ENCODE measurements at places on chromosomes 3 and 15. TPM values are rescaled to one million over a fixed set of nuclear protein-coding genes. Genes with fewer than 3 reads are reported as not detected.
A peak's percentile ranks its signal among the peaks of the same experiment; 100 is the strongest.

- no peak for DNase-seq
Observed at GRCh38 chr3:107870943-107871638, 219.7 kb downstream of the CD47 start.

DNA sequence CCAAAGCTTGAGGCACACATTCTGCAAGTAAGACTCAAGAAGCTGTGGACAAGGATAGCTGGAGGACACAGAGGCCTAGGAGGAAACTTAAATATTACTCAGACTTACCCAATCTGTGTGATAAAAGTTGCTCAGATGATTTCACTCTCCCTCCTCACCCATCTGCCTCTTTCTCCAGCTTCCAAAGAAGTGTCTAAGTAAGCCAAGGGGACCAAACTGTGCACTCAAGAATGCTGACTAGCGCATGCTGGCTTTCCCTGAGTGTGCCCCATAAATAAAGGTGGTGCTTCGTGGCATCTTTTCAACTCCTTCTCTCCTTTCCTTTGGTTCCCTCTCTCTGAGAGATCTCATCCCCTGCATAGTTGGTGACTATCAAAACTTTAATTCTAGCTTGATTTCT is 211.0 kb upstream of the LMCD1 start:
- no peak for DNase-seq

- DNase-seq, result no peak
Observed at GRCh38 chr3:34183611-34184340, 385.3 kb downstream of the PDCD6IP start.

- no peak for DNase-seq
Observed at GRCh38 chr3:135915206-135915605, 50.3 kb upstream of the PPP2R3A start.

DNA sequence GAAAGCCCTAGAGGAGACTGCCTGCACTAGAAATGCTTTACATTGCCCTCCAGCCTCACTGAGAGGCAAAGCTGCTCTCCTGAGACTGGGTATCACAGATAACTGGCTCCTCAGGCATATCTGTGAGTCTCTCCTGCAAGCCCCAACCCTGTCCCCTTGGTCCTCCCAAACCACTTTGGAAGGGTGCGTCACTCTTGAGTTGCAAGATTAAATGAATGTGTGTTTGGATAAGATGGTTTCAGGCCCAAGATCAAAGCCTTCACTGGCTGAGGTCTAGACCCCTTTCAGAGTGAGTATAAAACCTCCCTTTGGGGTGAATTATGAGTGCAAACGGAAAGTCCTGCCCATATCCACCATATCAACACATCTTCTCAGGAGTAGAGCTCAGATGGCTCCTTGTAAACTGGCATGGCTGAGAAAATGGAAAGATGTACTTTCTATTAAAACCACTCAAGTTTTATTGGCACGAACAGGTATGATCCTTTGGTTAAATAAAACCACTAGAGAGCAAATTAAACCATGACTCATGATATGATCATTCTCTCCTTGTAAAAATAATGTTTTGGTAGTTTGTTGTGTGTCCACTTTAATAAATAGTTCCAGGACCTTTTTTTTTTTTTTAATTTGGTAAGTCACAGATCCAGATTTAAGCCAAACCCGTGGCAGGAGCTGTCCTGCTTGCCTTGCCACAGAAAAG is 164.0 kb downstream of the CHST2 start:
- peak; percentile 23 for DNase-seq

DNA sequence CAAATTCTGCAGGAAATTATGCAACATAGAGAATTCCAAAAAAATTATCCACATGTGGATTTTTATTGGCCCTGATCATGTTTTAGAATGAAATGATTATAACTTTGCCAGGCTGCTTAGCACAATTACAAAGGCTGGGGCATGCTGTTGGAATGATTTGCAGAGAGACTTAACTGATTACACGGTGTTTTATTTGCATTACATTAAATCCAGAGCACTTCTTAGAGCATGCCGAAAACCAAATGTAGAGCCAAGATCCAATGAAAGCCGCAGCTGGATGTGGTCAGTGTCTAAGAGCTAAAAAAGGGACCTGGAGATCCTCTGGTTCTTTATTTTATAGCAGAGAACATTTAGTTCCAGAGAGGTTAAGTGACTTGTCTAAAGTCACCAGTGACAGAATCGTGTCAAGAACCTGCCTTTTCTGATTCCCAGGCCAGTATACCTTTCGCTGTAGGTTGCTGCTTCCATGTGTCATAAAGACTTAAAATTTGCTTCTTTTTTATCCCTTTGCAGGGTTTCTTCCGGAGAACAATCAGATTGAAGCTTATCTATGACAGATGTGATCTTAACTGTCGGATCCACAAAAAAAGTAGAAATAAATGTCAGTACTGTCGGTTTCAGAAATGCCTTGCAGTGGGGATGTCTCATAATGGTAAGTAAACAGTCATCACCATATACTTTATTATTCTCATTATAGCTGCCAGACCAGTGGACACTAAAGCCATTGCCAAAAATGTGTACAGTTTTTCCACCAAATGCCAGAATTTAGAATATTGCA is 92.0 kb upstream of the TSEN2 start:
- DNase-seq, result no peak

DNA sequence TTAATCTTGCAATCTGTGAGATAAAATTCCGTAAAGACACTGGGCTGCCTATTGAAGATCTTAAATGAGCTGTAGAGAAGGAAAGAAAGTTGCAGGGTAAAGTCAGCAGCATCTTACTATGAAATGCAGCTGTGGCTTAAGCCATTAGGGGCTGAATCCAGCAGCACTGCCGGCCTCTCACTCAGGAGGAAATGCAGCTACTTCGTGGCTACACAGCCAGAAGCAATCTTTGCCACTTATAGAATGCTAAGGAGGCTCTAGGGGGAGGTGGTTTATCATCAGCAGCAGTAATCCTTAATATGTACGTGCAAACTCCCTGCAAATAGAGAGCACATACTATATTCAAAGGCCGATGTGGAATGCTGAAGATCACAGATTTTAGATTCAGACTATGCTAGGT is 19.1 kb upstream of the MCTP2 start:
- DNase-seq, result no peak

DNA sequence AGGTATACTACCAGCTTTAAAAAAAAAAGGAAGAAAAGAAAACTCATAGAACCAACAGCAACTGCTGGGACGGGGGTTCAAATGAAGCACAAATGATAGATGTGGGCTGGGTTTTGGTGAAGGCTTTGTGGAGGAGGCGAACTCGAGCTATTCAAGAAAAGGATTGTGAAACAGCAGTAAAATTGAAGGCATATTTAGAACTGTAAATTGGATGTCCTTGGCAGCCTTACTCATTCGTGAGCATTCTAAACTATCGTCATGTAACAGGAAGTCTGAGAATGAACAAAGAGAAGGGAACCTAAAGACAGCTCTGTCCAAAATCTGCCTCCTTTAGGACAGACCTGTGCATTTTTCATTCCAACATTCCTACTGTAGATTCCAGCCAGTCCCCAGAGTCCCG is 97.8 kb downstream of the LARS2 start:
- no peak for DNase-seq

DNA sequence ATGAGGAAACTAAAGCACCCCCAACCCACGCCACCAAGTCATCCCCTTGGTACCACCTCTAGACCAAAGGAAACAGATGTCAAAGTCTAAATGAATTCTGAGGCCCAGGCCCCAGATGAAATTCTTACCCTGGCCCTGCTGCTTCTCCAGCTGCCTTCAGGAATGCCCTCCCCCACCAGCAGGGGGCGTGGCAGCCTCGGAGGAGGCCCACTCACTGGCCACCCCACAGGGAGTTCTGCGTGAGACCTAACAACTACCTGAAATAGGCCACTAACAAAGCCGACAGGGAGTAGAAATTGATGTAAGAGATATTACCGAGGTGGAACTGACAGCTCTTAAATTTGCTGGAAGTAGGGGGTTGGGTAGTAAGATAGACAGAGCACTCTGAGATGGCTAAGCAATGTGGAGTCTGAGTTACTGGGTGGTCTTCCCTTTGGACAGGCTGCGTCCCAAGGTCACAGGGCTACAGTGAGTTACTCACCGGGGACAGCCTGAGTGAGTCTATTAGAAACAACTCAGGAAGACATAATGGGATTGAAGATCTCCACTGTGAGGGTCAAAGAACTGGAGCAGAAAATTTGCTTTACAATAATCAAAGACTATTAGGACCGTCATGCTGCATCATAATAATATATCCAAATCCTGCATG is 240.7 kb downstream of the SHOX2 start:
- peak; percentile 9 for DNase-seq

The GOLGA6B gene
- total RNA-seq, result not detected

Measured in cardiac muscle cell (in vitro differentiated cells and primary cell).